ENCODE measurements at places on chromosomes 13 and 19.

- no peak for DNase-seq
Observed at GRCh38 chr19:42324655-42325307, 654 bp upstream of the MEGF8 start.

- peak; percentile 53 for DNase-seq
Observed at GRCh38 chr19:19372656-19373416, 32.6 kb upstream of the GATAD2A start.

DNA sequence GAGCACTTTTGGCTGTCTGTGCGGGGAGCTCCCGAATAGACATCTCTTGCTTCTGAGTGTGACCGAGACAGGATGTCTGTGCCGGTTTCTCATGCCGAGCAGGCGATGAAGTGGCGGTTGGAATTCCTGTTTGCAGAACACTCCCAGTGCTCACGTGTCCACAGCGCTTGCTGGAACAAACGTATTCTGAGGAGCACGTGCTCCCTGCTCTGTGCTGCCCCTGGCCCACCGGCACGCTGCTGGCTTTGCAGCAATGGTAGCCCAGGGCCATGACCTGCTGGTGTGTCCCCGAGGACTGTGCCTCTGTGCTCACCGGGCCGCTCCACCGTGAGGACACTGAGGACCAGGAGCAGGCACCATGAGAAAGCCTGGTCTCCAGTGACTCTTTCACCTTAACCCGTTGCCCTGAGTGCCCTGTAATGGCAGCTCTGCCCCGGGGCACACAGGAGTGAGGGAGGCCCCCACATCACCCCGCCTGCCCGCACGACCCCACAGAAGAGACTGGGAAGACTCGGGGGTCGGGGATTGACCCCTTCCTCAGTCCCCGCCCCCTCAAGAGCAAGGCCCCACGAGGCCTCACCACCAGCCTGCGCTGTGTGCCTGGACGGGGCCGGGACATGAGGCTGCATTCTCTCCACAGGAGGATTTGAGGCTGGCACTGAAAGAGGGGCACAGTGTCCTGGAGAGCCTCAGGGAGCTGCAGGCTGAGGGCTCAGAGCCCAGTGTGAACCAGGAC, 40.0 kb upstream of the F7 start:
- DNase-seq: no peak

DNA sequence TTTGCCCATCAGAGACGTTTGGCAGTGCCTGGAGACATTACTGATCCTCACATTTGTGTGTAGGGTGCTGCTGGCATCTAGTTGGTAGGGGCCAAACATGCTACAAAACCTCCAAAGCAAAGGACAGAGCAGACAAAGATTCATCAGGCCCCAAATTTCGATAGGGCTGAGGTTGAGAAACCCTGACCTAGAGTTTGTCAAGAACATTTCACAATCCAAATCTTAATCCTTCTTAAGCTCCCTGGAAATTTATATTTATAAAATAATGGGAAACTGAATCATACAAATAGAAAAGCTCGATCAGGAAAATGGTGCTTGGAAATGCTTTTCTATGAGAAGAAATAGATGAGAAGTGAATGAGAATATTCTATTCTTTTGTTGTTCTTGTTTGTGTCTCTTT, 273.6 kb downstream of the DCT start:
- DNase-seq: no peak

DNA sequence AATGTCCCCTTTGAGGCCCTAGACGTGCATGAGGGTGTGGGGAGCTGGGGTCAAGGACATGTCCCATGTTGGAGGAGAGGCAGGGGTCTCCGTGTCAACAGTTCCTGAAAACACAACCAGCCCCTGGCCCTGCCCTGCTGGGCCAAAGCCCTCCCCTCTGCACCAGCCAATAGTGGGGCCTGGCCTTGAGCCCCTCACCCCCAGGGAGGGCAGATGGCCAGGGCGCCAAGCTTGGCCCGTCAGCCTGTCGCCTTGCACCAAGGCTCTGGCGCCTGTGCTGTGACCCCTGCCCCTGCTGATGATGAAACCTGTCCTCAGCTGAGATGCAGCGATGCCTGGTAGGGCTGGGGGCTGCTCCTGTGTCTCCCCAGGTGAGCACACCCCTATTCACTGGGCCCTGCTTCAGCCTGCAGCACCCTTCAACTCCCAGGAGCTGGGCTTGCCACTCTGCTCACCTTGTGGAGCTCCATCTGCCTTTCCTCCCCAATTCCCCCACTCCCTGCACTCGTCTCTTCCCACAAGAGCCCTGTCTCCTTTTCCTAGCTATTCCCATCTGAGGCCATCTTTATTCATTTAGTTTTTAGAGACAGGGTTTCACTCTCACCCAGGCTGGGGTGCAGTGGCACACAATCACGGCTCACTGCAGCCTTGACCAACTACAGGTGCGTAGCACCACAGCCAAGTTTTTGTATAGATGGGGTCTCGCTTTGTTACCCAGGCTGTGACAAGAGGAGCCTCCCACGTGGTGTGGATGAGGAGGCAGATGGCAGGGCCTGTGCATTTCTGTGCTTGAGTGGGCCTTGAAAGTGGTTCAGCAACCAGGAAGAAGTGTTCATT, 2.1 kb upstream of the HAMP start:
- DNase-seq: no peak

Data from Caki2 (cell line).